ENCODE measurements at places on chromosomes 11 and 22. TPM values are rescaled to one million over a fixed set of nuclear protein-coding genes. Genes with fewer than 3 reads are reported as not detected.

The RASSF7 gene
- 13.3 TPM for total RNA-seq

The OR5D18 gene
- not detected for total RNA-seq

The PNPLA5 gene
- not detected for total RNA-seq

The SOX6 gene
- total RNA-seq: 5.2 TPM

The NXPE1 gene
- total RNA-seq: not detected

The DTX4 gene
- 4.2 TPM for total RNA-seq

The VPREB1 gene
- total RNA-seq: not detected

The SULT4A1 gene
- not detected for total RNA-seq

The HTR3B gene
- not detected for total RNA-seq

The WNT11 gene
- not detected for total RNA-seq

The CCDC116 gene
- total RNA-seq: 0.21 TPM

The ANO5 gene
- total RNA-seq: not detected

The PATE4 gene
- not detected for total RNA-seq

The MICALL1 gene
- total RNA-seq: 165 TPM

The MUC2 gene
- 0.02 TPM for total RNA-seq

The C22orf42 gene
- not detected for total RNA-seq

The MRGPRE gene
- total RNA-seq: not detected

The SIPA1 gene
- total RNA-seq: 4.9 TPM

The OR51I1 gene
- not detected for total RNA-seq

The RTN4R gene
- 2.7 TPM for total RNA-seq

The ZBTB16 gene
- 70.4 TPM for total RNA-seq

The CLDN5 gene
- total RNA-seq: not detected

The APOBEC3B gene
- 1.0 TPM for total RNA-seq

The FRMD8 gene
- total RNA-seq: 21.7 TPM

The PGA3 gene
- not detected for total RNA-seq

The ESAM gene
- total RNA-seq: 0.19 TPM

The MPZL3 gene
- total RNA-seq: 17.7 TPM

The MCAT gene
- total RNA-seq: 17.6 TPM

The SF3A1 gene
- total RNA-seq: 167 TPM

The SMIM35 gene
- total RNA-seq: not detected

The B4GALNT4 gene
- total RNA-seq: 25.9 TPM

The IFT27 gene
- 17.6 TPM for total RNA-seq

The NRXN2 gene
- total RNA-seq: not detected

The NRGN gene
- total RNA-seq: not detected
